Mucosa of gallbladder (tissue), 1 donor: ENCODE measurements at places on chromosomes 2 and 18.

DNA sequence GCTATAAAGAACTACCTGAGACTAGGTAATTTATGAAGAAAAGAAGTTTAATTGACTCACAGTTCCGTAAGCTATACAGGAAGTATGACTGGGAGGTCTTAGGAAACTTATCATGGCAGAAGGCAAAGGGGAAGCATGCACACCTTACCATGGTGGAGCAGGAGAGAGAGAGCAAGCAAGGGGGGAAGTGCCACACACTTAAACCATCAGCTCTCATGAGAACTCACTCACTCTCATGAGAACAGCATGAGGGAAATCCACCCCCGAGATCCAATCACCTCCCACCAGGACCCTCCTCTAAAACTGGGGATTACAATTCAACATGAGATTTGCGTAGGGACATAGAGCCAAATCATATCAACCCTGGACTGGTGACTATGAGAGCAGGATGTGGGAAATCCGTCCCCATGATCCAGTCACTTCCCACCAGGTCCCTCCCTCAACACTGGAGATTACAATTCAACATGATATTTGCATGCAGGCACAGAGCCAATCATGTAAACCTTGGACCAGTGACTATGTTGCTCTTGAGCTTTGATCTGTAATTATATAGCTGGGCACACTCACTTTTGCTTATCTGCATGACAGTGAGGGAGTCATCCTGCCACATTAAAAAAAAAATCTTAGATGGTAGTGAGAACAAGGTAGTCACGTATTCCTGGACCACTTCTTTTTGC is 12.9 kb downstream of the ADAM23 start:
- DNase-seq = no peak

DNA sequence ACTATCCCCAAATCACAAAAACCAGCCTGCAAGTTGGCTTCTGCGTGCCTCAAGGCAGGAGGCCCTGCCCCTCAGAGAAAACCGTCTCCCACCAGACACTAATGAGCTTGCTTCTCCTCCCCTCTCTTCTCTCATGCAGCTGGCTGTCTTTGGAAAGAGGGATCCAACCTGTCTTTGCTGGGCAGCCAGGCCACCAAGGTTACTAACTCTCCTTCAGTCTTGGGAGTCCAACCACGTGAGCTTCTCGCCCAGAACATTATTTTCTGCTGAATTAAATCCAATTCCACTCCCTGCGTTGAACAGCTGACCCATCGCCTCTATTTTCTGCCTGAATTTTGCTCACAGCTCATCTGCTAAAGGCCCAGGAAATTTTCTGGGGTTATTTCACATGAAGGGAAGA is 291.3 kb upstream of the NCKAP5 start:
- DNase-seq = no peak

DNA sequence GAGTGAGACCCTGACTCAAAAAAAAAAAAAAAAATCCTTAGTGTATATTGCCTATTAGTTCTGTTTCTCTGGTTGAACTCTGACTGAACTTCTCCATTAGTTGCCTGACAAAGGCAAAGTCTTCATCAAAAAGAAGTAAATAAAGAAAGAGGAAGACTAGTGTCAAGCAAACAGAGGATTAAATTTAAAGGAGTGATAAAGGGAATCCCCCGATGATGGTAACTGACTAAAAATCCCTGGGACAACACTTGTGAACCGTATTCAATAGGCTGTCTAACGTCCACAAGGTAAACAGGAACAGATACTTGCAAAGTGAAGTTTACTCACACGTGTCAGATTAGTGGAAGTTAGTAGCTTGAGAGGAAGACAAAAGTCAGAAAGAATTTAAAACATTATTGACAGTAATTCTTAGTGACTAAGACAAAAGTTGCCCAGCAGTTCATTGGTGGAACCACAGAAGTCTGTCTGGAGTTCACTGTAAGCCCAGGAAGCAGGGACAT is 26.2 kb upstream of the SPOPL start:
- no peak for DNase-seq

DNA sequence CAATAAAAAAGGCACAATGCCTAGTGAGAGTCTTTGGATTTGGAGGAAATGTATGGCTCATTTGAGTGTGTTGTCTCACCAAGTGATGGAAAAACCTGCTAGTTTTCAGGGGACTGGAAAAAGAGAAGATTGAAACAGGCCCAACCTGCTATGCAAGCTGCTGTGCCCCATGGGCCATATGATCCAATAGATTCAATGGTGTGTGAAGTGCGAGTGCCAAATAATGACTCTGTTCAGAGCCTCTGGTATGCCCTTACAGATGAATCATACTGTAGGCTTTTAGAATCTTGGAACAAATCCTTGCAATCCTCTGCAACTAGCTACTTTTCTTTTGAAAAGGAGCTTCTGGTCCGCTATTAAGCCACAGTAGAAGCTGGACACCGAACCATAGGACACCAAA is 529.8 kb upstream of the CNTNAP5 start:
- no peak for DNase-seq

- DNase-seq = no peak
These were observed 152.0 kb upstream of the PGAP1 start for GRCh38 chr2:197078535-197078934.

DNA sequence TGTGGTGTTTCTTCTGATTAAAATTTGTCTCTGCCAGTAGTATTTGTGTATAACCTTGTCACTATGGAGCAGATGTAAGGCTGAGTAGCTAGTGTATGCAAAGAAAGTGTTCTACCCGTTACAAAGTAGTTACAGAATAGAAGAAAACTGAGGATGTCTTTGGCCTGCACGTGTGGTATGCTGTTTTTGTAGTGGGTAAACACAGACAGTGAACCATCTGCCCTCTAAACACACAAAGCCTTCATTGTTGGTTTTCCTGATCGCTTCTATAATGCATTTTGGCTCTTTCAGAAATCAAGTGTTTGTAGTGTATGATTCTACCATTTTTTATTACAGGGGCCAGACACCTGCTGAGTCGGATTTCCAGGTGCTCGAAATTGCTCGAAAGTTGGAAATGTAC is 61.5 kb downstream of the FARP2 start:
- no peak for DNase-seq

GRCh38 chr18:3525870-3526420 is 76.0 kb downstream of the TGIF1 start:
- DNase-seq = no peak
